Nephron progenitor cell (in vitro differentiated cells): ENCODE measurements at places on chromosomes 7 and 10.

DNA sequence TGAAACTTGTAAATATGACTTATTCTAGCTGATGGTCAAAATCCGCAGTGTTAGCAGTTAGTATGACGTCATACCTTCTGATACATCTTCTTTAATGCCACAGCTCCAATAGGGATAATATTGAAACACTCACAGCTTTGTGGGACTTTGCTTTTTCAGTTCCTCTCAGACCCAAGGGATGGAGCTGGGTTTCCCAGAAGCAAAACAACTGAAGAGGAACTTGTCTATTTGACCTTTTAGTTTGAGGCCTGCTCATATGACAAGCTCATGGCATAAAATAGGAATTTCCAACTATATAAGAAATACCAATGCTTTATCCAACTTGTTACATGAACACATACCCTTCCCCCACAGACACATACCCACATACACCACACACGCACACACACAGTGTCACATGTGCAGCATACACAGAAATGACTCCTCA, 31.6 kb upstream of the C10orf67 start:
- no peak for DNase-seq

DNA sequence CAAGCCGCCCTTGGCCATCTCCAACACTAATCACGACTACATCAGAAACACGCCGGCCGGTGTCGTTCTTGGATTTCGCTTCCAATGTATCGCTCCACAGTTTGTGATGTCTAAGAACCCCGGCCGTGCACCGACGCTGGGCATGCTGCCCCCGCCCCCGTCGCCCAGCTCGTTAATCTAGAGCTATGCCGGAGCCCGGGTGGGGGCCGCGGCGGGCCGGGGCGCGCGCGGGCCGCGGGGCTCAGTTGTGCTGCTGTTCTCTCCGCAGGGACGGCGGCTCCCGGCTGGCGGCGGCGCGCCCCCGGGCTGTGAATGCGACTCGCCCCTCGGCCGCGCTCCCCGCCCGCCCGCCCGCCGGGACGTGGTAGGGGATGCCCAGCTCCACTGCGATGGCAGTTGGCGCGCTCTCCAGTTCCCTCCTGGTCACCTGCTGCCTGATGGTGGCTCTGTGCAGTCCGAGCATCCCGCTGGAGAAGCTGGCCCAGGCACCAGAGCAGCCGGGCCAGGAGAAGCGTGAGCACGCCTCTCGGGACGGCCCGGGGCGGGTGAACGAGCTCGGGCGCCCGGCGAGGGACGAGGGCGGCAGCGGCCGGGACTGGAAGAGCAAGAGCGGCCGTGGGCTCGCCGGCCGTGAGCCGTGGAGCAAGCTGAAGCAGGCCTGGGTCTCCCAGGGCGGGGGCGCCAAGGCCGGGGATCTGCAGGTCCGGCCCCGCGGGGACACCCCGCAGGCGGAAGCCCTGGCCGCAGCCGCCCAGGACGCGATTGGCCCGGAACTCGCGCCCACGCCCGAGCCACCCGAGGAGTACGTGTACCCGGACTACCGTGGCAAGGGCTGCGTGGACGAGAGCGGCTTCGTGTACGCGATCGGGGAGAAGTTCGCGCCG, 1.9 kb downstream of the VWC2 start:
- DNase-seq, result peak; percentile 61

- DNase-seq, result no peak
Measured at GRCh38 chr10:3467052-3467951, 294.7 kb upstream of the PITRM1 start.

GRCh38 chr7:77484785-77485184, 52.3 kb upstream of the PTPN12 start:
- no peak for DNase-seq

DNA sequence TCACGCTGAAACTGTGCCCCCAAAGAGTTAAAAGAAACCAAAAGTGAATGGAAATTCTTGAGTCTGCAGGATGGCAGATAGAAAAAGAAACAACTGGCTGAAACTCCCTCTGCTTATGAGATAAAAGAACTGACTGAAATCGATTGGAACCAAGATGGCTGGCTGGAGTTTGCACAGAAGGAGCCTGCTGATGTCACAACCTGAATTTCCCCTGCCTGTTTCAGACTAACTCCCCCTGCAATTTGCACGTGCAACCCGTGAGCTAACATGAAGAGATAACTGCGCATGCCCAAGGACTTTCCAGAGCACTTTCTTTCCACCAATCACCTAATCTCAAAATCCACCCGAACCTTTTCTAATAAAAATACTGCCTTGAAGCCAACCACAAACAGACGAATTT, 435.5 kb downstream of the CALN1 start:
- no peak for DNase-seq

GRCh38 chr7:36019980-36020379, 133.1 kb upstream of the EEPD1 start:
- peak; percentile 37 for DNase-seq

- DNase-seq, result no peak
Measured at GRCh38 chr7:92699966-92700514, 109.8 kb upstream of the FAM133B start.

DNA sequence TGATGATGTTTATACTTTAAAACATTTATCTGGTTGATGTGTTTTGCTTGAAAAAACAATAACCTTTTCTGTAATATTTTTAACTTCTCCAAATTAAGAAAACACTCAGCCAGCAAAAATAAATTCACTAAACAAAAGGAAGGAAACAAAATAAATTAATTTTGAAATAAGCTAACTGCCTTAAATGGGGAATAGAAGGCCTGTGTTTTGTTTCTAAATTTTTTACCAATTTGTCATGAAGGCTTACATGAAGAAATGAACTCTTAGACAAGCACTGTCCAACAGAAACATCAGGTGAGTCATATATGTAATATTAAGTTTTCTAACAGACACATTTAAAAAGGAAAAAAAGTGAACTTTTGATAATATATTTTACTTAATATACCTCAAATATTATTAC, 68.5 kb downstream of the LRRN3 start:
- DNase-seq, result no peak
